Hematopoietic multipotent progenitor cell treated with erythropoietin and hydrocortisone succinate and interleukin-3 and kit ligand, for 6 days (in vitro differentiated cells): ENCODE measurements at places on chromosomes 4 and X.

DNA sequence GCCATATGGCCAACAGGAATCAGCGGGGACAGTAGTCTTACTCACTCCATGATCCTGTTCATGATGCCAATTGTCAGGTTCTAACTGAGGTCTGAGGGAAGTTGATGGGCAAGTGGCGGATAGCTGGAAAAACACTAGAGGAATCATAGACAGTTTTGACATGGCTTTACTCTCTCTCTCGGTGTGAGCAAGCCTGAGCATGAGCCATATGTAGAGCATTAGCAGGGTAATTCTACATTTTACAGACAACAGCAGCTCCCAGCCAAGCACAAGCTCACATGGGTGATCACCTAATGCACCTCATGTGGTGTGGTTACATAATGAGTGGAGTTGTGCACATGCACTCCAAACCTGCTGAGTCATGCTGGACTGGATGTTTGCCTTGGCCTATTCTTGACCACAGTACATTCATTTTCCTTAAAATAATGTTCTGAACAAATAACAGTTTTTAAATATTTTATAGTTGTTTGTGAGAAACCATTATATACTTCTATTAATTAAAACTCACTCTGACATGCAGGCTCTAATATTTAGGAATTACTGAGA is 429.2 kb downstream of the GPAT3 start:
- peak; percentile 2 for DNase-seq

DNA sequence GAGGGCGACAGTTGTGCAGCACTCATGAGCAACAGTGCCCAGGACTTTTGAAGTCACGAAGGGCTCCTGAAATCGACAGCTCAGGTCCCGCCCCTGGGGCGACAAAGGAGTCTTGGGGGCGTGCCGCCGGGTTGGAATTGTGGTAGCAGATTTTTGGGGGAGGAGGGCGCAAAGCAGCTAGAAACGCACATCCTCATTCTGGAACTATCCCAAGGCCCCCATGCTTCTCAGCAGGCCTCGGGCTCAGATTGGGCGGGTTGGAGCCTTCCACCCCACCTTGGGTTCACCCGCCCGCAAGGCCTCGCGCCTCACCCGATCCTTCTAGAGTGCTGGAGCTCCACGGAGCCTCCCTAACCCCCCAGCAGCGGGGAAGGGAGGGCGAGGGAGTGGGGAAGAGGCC is 85.5 kb downstream of the HPRT1 start:
- no peak for DNase-seq

DNA sequence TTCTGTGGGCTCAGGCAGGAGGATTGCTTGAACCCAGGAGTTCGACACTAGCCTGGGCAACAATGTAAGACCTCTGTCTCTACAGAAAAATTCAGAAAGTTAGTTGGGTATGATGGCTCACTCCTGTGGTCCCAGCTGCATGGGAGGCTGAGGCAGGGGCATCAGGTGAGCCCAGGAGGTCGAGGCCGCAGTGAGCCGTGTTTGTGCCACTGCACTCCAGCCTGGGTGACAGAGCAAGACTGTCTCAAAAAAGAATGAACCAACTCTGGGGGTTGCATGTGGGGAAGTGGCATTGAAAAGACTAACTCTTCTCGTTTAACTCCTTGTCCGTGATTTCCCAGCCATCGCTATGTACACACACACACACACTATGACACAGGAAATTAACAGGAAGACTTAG is 26.9 kb downstream of the ENOPH1 start:
- DNase-seq, result no peak

DNA sequence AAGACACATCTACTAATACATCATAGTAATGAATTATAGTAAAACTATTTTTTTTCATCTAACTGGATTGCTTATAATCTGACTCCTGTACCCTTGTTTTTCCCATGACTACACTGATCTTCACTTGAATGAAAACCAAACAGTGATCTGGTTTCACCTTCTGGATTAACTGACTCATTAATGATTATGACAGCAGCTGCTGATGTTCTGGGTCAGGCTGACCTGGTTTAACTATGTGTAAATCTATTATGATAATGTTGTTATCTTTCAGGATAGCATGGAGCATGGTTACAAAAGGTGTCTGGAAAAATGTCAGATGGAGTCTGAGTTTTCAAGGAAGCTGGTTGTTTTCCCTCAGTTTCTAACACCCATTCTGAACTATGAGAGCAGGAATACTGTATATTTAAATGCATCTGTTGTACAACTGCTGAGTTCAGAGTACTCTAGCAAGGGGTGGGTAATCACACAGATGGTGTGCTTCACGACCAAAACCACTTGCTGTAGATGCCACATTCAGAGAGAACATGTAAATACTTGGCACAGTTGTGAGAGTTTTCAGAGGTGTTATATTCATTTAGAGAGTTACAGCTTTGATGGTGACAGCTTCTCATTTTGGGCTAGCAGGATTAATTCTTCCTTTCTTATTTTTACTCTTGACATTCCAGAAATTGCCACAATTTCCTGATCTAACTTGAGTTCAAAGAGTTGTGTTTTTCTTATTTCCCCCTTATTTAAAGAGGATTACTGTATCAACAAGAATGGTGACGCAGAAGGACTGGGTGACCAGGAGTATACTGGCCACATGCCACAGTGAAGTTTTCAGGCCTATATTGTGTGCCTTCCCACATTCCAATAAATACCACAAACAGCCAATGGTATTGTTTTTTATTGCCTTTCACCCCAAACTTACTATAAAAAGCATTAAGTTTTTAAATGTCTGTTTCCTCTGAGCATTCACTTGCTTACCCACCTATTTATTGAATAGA is 249.7 kb upstream of the TET2 start:
- no peak for DNase-seq

DNA sequence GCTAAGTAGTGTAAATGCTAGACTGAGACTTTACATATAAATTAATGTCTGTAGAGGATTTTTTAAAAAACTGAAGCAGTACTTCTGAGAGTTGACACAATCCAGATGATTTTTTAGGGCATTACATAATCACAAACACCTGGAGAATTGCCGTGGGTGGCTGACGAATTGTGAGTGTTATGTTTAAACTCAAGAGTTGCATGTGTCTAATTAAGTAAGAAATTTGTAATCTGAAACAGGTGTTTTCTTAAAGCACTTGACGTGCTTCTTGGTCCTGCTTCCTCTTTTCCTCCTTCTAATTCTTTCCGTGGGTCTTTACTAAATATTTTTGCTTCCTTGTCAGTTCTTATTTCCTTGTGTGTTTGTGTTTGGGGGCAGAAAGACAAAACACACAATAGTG is 27.8 kb downstream of the PIR start:
- no peak for DNase-seq

GRCh38 chr4:121726642-121727268 is 30.0 kb upstream of the ANXA5 start:
- DNase-seq, result peak; percentile 78

DNA sequence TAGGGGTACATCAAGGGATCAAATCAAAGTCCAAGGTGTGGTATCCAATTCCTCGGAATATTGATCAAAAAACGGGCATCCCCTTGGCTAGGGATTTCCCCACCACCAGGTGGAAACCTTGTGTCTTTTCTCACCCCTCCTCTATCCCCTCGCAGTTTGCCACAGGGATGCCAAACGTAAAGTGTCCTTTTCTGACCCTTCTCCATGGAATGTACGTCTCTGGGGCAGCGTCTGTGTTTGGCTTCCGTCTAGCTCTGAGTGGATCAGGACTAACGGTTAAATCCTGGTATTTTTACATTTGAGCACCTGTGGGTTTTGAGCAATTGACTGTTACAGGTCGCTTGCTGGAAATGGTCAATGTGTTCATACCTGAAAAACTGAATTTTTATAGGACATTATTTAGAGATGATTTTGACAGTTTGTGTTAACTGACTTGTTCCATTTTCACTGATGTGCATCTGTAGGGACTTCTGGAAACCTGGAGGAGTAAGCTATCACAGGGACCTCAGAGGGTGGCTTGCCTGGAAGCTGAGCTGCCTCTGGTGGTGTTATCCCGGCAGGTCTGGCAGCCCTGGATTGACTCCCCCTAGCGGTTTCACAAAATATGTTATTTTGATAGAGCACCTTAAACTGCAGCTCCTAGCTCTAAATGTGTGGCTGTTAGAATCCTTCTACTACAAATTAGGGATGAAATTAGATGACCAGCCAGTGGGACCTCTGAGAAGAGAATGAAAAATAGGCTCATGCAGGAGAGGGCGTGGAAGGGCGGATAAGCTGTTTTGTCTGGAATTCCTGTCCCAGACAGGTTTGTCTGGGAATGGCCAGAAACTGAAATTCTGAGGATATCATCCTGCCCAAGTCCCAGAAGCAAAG is 8.8 kb upstream of the MGST2 start:
- DNase-seq, result peak; percentile 94

DNA sequence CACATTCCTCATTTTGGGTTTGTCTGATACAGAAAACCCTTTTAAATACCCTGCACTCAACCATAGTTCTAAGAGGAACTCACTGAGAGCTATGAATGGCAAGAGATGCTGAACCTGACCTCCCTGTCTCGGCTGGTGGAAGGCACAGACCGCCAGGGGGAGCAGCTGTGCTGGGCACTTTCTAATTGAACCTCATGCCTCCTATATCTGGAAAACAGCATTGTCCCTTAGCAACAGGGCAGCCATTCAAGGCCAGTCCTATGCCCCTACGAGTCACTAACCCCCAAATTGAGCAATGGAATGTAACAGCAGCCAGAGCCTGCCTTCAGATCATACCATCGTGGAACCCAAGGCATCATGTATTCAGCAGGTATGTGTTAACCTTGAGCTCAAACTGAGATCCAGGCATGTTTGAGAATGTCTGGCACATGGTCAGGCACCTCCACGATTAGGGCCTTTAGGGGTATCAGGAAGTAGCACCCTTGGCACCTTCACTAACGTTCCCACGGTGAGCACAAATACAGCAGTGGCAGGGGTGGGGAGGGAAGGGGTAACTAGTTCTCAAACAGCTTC is 5.1 kb downstream of the USP27X start:
- peak; percentile 82 for DNase-seq

- DNase-seq, result no peak
Measured at GRCh38 chr4:20044502-20044911, 207.2 kb upstream of the SLIT2 start.

GRCh38 chrX:153370293-153371055 is 30.7 kb downstream of the PNMA6E start:
- DNase-seq, result no peak

- no peak for DNase-seq
Measured at GRCh38 chr4:185711726-185712125, 100.3 kb downstream of the SORBS2 start.

DNA sequence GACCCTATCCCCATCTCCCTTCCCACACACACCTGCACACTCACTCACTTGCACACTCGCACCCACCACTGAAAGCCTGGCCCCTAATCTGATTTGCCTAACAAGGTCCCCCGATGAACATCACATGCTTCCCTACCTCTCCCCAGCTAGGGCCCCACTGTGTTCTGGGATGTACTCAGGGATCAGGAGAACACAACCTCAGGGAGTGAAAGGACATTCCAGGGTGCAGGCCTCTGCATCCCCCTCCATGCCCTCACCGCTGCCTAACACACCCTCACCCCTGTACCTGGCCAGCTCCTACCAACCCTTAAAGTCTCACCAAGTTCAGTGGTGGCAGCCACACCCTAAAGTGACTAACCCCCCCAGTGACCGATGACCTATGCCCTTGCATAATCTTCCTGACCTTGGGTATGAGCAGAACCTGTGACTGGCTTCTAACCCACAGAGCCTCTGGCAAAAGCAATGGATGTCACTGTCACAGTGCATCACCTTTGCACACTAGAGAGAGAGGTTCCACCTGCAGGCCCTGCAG is 2.4 kb upstream of the AFAP1 start:
- no peak for DNase-seq

- DNase-seq, result no peak
Measured at GRCh38 chr4:6191448-6192130, 8.8 kb downstream of the JAKMIP1 start.

DNA sequence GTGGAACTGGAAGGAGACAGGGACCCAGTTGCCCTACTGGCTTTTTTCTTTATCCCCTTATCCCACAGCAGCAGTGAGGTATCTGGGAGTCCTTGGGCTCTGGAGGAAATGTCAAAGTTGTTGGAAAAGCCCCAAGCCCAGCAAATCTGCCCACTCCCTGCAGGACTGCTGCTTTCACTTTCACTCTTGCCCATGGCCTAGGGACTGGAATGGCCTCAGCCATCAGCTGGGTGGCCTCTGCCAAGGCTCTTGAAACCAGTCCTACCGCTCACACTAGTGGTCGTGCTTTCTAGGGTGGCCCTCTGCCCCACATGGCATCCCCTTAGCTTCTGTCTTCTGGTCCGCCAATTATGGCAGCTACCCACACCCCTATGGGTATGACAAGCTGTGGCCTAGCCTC is 9.7 kb upstream of the RHOXF1 start:
- no peak for DNase-seq

GRCh38 chr4:136811496-136812077 is 720.7 kb downstream of the PCDH18 start:
- DNase-seq, result no peak

DNA sequence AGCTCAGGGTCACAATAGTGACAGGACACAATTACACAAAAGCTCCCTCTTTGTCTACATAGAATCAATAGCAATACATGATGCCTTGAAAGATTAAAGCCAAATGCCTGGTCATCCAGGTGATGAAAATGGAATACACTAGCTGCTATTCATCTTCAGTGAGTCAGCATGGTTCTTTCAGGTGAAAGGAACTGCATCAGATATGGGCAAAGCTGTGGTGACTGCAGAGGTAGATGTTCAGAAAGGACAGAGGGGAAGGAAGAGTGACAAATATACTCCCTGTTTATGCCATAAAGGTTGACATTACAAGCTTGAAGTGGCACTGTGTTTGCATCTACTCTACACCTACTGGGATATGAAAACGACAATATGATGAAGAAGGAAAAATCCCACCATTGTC is 20.0 kb upstream of the FTHL17 start:
- no peak for DNase-seq

- no peak for DNase-seq
Measured at GRCh38 chr4:156291317-156291716, 337.7 kb upstream of the CTSO start.

DNA sequence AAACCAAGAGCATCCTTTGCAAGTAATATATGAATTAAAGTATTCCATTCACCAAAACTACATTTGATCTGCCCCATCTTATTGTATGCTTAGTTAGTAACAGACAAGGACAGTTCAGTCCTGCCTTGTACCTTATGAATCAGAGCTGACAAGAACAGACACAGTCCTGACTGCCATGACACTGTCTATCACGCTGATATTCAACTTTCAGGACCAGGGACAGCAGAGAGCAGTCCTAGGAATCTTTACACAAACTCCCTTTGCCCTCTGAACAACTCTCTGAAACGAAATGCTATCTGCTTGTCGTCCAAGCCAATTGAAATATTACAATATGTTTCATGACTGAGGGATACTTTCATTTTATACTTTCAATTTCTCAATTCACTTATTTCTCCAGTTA is 268.6 kb upstream of the VCX start:
- DNase-seq, result peak; percentile 3

DNA sequence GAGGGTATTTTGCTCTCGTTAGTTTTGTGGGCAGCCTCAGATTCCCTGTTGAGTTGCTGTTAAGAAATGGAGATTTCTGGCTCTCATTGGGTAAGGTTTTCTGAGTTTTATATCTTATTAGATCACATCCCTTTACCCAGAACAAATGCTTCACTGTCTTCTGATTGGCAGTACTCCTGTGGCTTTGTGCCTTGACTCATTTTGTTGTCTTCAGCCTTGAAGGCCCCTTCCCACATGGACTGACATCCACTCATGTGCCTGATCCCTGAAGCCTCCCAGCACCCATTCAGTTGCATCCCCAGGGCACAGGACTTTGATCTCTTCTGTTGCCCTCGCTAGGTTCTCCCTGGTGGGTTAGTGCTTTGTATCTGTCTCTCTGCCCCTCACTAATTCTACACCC is 10.4 kb downstream of the MED28 start:
- DNase-seq, result no peak

- DNase-seq, result peak; percentile 90
Measured at GRCh38 chr4:1249148-1249730, 309 bp upstream of the CTBP1 start.
